ENCODE measurements at places on chromosomes 7 and 10. TPM values are rescaled to one million over a fixed set of nuclear protein-coding genes. Genes with fewer than 3 reads are reported as not detected.

DNA sequence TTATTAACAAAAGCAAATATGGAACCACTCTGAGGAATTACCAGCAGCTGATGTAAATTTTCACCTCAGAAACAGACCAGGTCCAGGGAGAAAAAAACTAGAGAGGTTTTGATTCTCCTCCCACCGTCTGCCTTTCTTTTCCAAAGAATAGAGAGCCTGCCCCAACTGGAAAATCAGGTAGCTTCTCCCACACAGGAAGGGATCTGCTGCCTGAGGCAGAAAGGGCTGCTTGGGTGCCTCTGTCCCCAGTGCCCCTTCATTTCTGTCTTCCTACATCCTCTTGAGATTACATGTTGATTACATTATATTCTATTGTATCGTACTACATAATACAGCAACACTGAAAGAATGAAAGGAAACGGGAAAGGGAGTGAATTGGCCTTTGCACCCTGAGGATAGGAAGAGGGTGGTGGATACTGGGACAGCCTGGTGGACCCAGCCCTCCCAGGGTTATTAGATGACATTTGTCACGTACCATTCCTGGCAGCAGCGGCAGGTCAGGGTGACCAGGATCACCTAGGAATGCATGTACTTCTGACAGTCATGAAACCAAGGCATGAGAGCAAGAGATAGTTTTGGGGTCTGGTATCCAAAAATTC lies 8.9 kb downstream of the ST8SIA6 start:
- no peak overlapping the region for H3K27ac ChIP-seq
- H3K4me1 ChIP-seq = no peaks in the 10 kb centered on the region
- no peak overlapping the region for H3K4me3 ChIP-seq

GRCh38 chr7:27098578-27099451 lies 3.0 kb upstream of the HOXA1 start:
- peaks cover 3% of the 10 kb centered on the region for H3K36me3 ChIP-seq
- H3K27me3 ChIP-seq = peaks cover 94% of the 10 kb centered on the region
- no peak overlapping the region for H3K4me3 ChIP-seq
- DNase-seq = no peak
- H3K4me1 ChIP-seq = peaks cover 21% of the 10 kb centered on the region

ZNF365 gene
- total RNA-seq = 0.44 TPM

DNA sequence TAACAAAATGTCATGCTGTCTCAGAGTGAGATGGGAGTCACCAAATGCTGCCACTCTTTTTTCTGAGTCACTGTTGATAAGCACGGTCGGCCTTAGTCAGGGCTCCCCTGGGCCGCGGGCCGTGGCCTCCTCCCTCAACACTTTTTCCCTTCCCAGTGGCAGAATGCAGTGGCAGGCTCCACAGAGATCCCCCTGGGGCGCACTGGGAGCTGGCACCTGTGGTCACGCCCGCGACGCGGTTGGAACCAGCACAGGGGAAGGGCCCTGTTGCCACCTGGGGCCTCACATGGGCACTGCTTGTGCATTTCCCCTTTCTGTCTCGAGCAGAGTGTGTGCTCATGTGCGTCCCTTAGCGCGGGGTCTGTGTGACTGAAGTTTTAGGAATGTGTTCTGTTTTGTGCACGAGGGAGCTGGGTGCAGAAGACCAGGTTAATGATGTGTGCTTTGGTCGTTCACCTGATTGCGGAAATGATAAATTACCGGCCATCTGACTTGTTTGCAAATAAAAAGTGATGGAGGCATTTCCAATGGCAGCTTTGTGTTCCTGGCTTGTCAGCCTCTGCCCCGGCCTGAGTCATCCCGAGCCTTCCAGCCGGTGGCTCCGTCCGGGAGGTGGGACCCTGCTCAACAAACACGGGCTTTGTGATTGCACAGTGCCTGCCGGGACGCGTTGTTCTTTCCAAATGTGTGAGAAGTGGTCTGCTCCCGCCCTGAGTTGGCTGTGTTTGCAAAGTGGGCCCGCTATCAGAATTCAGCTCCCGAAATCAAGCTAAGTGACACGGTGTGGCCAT lies 100.7 kb downstream of the NKX6-2 start:
- H3K27ac ChIP-seq = peak overlapping the region; percentile 82
- H3K27me3 ChIP-seq = no peaks in the 10 kb centered on the region
- no peak overlapping the region for H3K4me3 ChIP-seq
- DNase-seq = peak; percentile 81

- H3K36me3 ChIP-seq = no peaks in the 10 kb centered on the region
- DNase-seq = no peak
- peaks cover 11% of the 10 kb centered on the region for H3K4me1 ChIP-seq
- peak overlapping the region; percentile 87 for H3K27ac ChIP-seq
- H3K4me3 ChIP-seq = no peak overlapping the region
- H3K27me3 ChIP-seq = no peaks in the 10 kb centered on the region
Observed at GRCh38 chr10:113788604-113789083, 37.2 kb downstream of the PLEKHS1 start.

TMEM213 gene
- not detected for total RNA-seq

DNA sequence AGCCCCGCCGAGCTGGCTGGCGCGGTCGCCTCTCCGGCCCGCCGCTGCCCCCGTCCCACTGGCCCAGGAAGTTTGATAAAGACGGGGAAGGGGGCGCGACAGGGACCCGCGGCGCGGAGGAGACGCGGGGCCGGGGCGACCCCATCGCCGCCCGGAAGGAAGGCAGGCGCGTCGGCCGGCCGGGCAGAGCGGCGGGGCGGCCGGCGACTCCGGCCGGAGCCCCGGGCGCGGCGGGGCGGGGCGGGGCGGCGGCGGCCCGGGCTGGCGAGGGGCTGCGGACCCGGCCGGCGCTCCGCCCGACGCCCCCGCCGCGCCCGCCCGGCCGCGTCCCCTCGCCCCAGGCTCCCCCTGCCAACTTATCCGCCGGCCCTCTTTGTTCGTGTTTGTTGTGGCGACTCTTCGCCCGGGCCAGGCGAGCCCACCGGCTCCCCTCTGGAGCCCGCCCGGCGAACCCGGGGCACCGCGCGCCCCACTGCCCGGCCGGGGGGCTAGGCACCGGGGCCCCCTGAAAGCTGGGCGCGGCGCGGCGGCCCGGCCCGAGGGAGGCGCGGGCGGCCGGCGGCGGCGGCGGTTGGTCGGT lies 571 bp downstream of the KDM7A start:
- H3K4me1 ChIP-seq = peaks cover 16% of the 10 kb centered on the region
- peaks cover 7% of the 10 kb centered on the region for H3K27me3 ChIP-seq
- peak overlapping the region; percentile 96 for H3K27ac ChIP-seq
- no peak for DNase-seq
- H3K36me3 ChIP-seq = no peaks in the 10 kb centered on the region

CCDC172 gene
- total RNA-seq = not detected

NODAL gene
- total RNA-seq = not detected

GRCh38 chr7:121102619-121103018 lies 114.1 kb downstream of the CPED1 start:
- no peaks in the 10 kb centered on the region for H3K4me1 ChIP-seq
- H3K27ac ChIP-seq = no peak overlapping the region
- no peak for DNase-seq
- H3K36me3 ChIP-seq = peaks cover 6% of the 10 kb centered on the region
- H3K4me3 ChIP-seq = no peak overlapping the region
- no peaks in the 10 kb centered on the region for H3K27me3 ChIP-seq

SEMA3E gene
- 1.6 TPM for total RNA-seq

DNA sequence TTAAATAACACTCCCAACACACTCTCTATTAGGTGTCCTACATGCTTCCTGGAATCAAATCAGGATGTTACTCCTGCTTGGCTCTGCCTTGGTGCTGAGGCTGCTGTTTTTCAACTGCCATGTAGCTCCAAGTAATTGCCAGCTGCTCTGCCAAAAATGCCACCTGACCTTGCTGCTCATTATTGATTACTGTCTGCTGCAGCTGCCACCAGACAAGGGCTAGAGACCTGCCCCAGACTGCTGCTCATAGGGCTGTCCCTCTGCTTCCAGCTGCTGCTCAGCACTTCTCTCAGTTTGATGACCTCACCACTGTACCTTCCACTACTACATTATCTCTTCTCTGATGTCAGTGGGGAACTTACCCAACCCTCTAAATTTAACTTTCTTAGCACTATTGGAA lies 102.5 kb downstream of the PCLO start:
- H3K4me3 ChIP-seq = no peak overlapping the region
- DNase-seq = no peak
- H3K27ac ChIP-seq = no peak overlapping the region

DNA sequence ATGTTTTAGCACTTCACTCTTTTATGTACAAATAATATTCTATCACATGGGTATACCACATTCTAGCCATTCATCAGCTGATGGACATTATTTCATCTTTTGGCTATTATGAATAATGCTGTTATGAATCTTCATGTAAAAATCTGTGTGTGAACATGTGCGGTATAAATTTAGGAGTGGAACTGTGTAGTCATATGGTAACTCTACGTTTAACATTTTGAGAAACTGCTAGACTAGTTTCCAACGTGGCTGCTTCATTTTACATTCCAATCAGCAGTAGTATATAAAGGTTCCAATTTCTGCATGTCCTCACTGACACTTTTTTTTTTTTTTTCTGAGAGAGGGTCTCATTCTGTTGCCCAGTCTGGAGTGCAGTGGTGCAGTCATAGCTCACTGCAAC lies 8.3 kb downstream of the RAMP3 start:
- H3K4me1 ChIP-seq = no peaks in the 10 kb centered on the region
- no peak for DNase-seq
- H3K27me3 ChIP-seq = peaks cover 40% of the 10 kb centered on the region
- no peaks in the 10 kb centered on the region for H3K36me3 ChIP-seq
- H3K27ac ChIP-seq = no peak overlapping the region
- no peak overlapping the region for H3K4me3 ChIP-seq

DNA sequence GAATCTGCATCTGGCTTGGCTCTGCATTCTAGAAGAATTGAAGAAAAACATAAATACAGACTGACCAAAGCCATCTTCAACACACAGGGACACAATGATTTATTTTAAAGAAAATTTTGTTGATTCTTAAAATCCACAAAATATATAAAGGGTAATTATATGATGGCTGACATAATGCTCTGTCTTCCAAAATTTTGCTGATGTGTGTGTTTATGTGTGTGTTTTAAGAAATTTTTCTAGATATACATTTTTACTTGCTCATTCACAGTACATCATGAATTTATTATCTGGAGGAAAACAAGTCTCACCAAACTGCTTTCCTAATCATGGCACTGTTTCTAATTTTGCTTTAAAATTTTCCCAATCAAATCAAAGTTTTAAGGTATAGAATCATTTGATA lies 442.6 kb downstream of the PARD3 start:
- no peak overlapping the region for H3K4me3 ChIP-seq
- peaks cover 32% of the 10 kb centered on the region for H3K36me3 ChIP-seq
- peaks cover 2% of the 10 kb centered on the region for H3K4me1 ChIP-seq
- H3K27ac ChIP-seq = no peak overlapping the region
- no peaks in the 10 kb centered on the region for H3K27me3 ChIP-seq

GRCh38 chr7:17099083-17099973 lies 199.1 kb upstream of the AHR start:
- H3K27me3 ChIP-seq = no peaks in the 10 kb centered on the region
- H3K4me1 ChIP-seq = peaks cover 2% of the 10 kb centered on the region
- H3K4me3 ChIP-seq = no peak overlapping the region
- no peak overlapping the region for H3K27ac ChIP-seq

DNA sequence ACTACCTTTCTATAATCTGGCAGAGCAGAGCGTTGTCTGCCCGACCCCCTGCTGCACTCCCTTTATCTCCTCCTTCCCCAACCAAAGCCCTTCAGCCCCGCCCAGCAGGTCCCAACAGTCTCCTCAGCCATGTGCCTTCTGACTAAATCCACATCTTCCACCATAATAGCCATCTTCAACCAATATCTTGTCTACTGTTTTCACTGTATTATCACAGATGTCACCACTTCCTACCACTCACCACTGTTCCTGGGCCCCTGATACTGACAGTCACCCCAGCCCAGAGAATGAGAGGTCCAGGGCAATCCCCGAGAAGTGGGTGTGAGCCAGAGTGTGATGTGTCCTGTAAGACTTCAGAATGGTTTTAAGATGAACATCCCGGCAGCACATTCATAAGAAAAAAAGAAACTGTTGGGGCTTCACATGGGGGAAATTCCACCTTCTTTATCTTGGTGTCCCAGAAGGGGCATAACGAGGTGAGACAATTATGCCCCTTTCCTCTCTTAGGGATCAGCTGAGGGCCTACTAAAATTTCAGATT lies 25.3 kb downstream of the CCDC6 start:
- H3K27ac ChIP-seq = no peak overlapping the region
- no peaks in the 10 kb centered on the region for H3K27me3 ChIP-seq
- no peaks in the 10 kb centered on the region for H3K36me3 ChIP-seq

H2BK1 gene
- total RNA-seq = 1.1 TPM

- DNase-seq = no peak
- peaks cover 28% of the 10 kb centered on the region for H3K27me3 ChIP-seq
- no peak overlapping the region for H3K27ac ChIP-seq
- no peak overlapping the region for H3K4me3 ChIP-seq
- H3K36me3 ChIP-seq = no peaks in the 10 kb centered on the region
Observed at GRCh38 chr10:33524966-33525365, 190.5 kb upstream of the NRP1 start.

CYP3A4 gene
- total RNA-seq = not detected

Measured in osteocyte (in vitro differentiated cells).